ENCODE measurements at places on chromosomes 5 and 9. TPM values are rescaled to one million over a fixed set of nuclear protein-coding genes. Genes with fewer than 3 reads are reported as not detected.

LRRC19 gene
- not detected for total RNA-seq

GDNF gene
- total RNA-seq: 1.5 TPM

LCN9 gene
- not detected for total RNA-seq

TMEM141 gene
- 113 TPM for total RNA-seq

BTNL3 gene
- total RNA-seq: not detected
